ENCODE measurements at places on chromosomes 7 and 10.

DNA sequence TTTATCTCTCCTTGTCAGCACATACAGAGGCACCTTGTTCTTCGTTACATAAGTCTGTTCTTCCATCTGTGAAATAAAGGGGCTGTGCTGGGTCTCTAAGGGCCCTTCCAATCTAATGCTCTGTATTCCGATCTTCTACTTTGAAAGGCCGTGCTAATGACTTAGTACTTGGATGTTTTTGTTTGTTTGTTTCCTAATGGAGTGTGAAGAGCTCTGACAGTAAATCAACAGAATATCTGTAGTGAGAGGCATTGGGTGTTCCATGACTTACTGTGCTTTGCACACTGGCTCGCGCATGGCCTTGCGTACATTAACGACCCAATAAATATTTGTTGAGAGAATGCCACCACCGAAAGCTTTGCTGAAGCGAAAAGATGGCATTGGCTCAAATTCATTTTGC is 162.1 kb downstream of the CHN2 start:
- DNase-seq, result no peak

- no peak for DNase-seq
These were observed 399.7 kb downstream of the EXOC4 start for GRCh38 chr7:133652547-133652946.

DNA sequence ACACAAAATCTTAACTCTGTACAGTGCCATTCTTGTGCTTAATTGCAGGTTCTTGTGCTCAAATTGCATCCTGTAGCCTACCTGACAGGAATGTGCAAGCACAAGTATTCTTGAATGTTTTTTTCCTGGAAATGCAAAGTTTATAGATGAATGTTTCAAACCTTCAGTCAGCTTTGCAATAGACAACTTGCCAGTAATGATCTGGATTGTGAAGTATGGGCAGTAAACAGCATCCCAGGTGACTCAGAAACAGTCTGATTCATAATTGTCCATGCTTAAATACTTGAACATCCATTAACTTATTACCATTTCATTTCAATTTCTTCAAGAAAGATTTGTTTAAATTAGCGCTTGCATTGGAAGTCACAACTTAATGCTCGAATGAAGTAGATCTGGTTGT is 347.2 kb downstream of the SDK1 start:
- no peak for DNase-seq

- no peak for DNase-seq
These were observed 34.3 kb downstream of the MYL10 start for GRCh38 chr7:101594790-101595189.

GRCh38 chr7:135771961-135772638 is 23.5 kb upstream of the FAM180A start:
- no peak for DNase-seq

All from tibial nerve (tissue), 4 donors.